Cortex of kidney (tissue), 1 donor: ENCODE measurements at places on chromosomes 16 and 17.

GRCh38 chr17:49845321-49845720 lies 2.5 kb downstream of the TAC4 start:
- DNase-seq: no peak

DNA sequence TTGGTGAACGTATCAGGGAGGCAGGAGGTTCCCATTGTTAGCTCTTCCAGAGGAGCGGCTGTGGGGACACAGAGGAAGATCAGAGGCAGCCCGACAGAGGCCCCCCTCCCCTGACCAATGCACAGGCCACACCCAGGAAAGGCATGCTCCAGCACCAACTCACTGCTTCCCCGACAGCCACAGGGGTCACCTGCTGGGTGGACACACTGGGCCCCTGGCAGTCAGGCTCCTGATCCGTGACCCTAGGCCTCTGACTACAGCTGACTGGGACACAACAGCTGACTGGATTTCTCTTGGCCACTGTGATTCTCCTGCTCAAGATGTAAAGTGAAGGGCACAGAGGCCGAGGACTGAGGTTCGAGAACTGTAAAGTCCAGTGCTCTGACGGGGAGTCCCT lies 63.5 kb downstream of the IL21R start:
- DNase-seq: no peak

DNA sequence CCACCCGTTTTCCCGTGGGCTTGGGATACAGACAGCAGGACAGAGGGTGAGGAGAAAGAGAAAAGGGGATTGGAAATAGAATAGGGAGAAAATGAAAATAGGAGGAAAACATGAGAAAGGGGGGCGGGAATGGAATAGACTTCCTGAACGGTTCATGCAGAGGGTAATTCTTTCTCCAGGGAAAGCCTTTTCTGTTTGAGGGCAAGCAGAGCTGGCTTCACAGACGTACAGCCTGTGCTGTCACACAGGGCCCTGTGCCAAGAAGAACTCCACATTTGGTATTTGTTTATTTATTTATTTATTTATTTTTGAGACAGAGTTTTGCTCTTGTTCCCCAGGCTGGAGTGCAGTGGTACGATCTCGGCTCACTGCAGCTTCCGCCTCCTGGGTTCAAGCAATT lies 12.0 kb downstream of the MILR1 start:
- DNase-seq: no peak

DNA sequence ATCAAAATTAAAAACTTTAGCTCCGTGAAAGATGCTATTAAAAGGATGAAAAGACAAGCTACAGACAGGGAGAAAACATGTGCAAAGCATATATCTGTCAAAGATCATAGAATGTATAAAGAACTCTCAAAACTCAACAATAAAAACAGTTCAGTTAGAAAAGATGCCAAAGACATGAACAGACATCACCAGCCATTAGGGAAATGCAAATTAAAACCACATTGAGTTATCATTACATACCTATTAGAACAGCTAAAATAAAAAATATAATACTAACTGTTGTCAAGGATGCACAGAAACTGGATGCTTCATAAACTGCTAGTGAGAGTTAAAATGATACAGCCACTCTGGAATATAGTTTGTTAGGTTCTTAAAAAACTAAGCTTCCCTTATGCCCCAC lies 58.8 kb downstream of the NFATC3 start:
- DNase-seq: no peak

GRCh38 chr17:45963283-45963682 lies 35.8 kb upstream of the STH start:
- no peak for DNase-seq

- no peak for DNase-seq
Observed at GRCh38 chr17:78473951-78474613, 95.6 kb downstream of the PGS1 start.

- no peak for DNase-seq
Observed at GRCh38 chr17:79090443-79091225, 16.0 kb downstream of the ENGASE start.

GRCh38 chr16:50266337-50267091 lies at the start of gene ADCY7:
ADCY7 (plus strand) TSS chr16:50266551; CDS start chr16:50288180, 21,629 bp downstream.
- no peak for DNase-seq

GRCh38 chr16:14448879-14449278 lies 181.2 kb downstream of the PARN start:
- DNase-seq: no peak

DNA sequence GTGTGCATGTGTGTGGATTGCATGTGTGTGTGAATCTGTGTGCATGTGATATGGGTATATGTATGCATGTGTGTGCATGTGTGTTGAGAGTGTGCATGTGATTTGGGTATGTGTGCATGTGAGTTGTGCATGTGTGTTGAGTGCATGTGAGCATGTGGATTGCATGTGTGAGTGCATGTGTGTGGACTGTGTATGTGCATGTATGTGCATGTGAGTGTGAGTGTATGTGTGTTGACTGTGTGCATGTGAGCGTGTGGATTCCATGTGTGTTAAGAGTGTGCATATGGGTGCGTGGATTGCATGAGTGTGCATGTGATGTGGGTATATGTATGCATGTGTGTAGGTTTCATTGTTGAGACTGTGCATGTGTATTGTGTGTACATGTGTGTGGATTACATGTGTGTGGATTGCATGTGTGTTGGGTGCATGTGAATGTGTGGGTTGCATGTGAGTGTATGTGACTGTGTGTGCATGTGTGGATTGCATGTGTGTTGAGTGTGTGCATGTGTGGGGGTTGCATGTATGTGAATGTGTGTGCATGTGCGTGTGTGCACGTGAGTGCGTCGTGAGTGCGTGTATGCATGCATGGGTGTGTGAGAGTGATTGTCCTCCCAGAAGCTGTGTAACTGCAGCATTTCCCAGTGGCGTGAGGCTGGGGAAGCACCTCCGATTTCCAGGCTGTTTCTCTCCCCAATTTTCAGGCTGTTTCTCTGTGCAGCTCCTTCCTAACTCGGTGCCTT lies 19.4 kb downstream of the C1QTNF1 start:
- DNase-seq: no peak

GRCh38 chr17:72991651-72992050 lies 100.8 kb downstream of the SLC39A11 start:
- no peak for DNase-seq

DNA sequence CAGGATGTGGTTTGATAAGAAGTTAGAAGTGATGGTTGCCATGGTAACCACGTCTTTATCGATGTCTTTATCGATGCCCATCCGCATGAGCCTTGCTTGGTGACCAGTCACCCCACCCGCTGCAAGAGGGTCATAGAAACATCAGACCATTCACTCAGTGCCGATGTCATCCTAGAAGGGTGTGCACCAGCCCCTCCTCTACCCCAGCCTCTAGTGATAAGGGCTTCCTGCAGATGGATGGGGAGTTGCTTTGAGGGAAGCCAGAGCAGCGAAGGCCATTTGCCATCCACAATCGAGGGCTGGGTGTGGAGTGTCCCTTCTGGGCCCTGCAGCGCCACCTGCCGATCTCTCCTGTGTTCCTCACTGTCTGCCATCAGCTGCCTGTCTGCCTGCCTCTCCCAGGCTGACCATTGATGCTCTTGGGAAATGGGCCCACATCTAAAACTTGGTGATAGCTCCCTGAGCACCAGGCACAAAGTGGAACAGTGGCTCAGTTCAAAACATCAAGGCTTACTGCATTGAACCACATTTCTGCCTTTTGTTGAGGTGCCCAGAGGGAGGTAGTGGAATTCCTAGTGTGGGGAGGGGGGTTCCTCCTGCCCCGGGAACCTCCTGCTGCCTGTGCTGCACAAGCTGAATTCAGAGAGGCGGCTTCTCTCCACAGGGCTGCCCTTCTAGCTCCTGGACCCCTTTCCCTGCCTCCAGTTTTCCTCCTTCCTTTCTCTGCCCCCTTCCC lies 8.9 kb downstream of the CALB2 start:
- no peak for DNase-seq

GRCh38 chr17:15512071-15512709 lies 44.8 kb upstream of the CDRT4 start:
- no peak for DNase-seq

- DNase-seq: no peak
Observed at GRCh38 chr17:81706757-81707624, 3.8 kb downstream of the MRPL12 start.

DNA sequence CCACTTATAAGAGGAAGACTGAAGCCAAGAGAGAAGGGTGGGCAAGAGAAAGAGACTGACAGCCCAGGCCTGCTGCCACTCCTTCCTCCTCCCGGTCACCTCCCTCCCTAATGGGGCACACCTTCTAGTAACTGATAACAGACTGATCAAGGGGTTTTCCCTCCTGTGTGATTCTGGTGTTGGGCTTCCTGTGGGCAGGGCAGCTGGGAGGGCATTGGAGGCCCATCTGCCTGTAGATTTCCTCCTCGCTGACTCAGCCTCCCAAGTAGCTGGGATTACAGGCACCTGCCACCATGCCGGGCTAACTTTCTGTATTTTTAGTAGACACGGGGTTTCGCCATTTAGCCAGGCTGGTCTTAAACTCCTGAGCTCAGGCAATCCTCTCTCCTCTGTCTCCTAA lies 16.2 kb downstream of the CA4 start:
- no peak for DNase-seq

DNA sequence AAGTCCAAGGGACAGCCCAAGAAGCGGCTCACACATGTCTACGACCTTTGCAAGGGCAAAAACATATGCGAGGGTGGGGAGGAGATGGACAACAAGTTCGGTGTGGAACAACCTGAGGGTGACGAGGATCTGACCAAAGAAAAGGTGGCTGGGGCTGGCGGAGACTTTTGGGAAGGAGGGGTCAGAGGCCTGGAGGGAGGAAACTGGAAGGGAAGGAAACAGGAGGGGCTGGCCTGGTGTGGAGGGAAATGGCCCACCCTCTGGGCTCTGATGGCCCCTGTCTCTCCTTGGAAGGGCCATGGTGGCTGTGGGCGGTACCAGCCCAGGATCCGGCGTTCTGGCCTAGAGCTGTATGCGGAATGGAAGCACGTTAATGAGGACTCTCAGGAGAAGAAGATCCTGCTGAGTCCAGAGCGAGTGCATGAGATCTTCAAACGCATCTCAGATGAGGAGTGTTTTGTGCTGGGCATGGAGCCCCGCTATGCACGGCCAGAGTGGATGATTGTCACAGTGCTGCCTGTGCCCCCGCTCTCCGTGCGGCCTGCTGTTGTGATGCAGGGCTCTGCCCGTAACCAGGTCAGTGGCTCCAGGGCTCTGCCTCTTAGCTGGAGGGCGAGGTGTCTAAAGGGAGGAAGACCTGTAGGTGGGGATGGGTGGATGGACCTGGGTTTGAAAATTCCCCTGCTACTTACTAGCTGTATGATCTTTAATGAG lies 12.5 kb downstream of the POLR2A start:
- no peak for DNase-seq

DNA sequence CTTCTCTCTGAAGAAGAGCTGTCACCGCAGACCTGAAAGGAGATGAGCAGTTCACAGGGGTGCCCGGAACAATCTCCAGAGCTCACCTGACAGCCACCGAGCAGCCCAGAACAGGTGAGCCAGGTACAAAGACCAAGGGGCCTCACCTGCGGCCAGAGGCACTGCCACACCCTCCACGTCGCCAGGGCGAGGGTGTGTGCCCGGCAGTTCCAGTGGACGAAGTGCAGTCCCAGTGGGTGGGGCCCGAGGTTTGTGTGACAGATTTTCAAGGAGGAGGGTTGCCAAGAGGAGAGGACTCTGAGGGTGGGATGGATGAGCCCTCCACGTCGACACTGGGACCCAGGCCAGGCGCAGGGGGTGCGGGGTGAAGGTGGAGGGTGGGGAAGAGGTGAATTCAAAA lies 61.7 kb downstream of the SMPD3 start:
- DNase-seq: no peak

GRCh38 chr16:30874244-30874820 lies 19.5 kb downstream of the BCL7C start:
- DNase-seq: no peak

DNA sequence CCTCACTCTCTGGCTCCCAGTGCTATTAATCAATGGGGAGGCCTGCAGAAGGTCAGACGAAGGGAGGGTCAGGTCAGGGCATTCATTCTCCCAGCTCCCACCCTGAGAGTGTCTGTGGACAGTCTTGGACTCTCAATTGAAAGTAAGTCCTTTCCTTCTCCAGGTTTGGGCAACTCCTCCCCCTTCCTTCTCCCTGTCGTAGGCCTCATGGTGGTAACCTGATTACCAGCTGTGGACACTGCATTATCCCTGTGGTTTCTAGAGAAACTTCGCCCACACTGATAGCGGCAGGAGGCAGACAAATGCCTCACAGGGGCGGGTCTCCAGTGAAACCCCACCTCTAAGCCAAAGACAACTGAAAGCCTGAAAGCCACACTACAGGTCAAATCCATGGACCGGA lies 57.7 kb upstream of the SLC25A19 start:
- DNase-seq: no peak

DNA sequence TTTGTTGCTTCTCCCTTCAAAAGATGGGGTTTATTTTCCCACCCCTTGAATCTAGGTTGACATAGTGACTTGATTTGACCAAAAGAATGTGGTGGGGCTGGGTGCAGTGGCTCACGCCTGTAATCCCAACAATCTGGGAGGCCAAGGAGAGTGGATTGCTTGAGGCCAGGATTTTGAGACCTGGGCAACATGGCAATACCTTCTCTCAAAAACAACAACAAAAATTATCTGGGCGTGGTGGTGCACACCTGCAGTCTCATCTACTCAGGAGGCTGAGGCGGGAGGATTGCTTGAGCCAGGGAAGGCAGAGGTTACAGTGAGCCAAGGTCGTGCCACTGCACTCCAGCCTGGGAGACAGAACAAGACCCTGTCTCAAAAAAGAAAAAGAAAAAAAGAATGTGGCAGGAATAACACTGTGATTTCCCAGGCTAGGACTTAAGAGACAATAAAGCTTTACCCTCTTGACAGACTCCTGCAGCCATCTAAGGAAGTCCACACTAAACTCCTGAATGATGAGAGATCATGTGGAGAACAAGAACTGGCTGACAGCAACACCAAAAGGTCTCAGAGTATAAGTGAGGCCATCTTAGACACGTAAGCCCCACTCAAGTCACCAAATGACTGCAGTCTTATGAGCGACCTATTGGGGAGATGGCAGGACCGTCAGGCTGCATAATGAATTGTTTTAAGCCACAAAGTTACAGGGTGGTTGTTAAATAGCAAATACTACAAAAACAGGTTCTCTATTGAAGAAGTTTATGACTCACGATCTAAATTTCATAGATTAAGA lies 37.0 kb downstream of the FBXL20 start:
- DNase-seq: no peak
